ENCODE measurements at places on chromosomes 7 and 10.

- no peak for ATAC-seq
Observed at GRCh38 chr7:99141334-99141733, 2.6 kb downstream of the SMURF1 start.

- ATAC-seq: no peak
Observed at GRCh38 chr7:20275637-20276036, 55.1 kb upstream of the ITGB8 start.

GRCh38 chr7:77799078-77799964 is 748 bp downstream of the PHTF2 start:
- ATAC-seq: peak; percentile 21

GRCh38 chr10:69439350-69439739 is 11.9 kb upstream of the TSPAN15 start:
- ATAC-seq: peak; percentile 71

- peak; percentile 64 for ATAC-seq
Observed at GRCh38 chr10:72175149-72175548, 40.7 kb upstream of the ANAPC16 start.

GRCh38 chr7:26590709-26591108 is 273.7 kb downstream of the SKAP2 start:
- no peak for ATAC-seq

- ATAC-seq: no peak
Observed at GRCh38 chr7:1691601-1692514, 21.8 kb downstream of the ELFN1 start.

- ATAC-seq: peak; percentile 74
Observed at GRCh38 chr10:102229810-102230263, 3.7 kb downstream of the ELOVL3 start.

DNA sequence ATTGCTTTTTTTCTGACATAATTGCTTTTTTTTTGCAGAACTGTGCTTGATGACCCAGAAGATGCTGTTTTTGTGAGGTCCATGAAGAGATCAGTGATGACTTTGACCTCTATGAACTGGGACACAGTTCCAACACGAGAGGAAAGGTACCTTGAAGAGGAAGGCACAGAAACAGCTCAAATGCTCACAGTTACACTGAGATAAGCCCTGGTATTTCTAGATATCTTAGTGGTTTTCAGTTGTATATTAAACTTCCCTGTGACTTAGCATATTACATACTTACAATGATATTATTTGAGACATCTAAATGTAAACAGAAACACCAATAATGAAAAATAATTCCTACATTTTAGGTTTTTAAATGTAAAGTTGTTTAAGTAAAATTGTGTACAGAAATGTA is 54.7 kb downstream of the LRRC72 start:
- no peak for ATAC-seq

DNA sequence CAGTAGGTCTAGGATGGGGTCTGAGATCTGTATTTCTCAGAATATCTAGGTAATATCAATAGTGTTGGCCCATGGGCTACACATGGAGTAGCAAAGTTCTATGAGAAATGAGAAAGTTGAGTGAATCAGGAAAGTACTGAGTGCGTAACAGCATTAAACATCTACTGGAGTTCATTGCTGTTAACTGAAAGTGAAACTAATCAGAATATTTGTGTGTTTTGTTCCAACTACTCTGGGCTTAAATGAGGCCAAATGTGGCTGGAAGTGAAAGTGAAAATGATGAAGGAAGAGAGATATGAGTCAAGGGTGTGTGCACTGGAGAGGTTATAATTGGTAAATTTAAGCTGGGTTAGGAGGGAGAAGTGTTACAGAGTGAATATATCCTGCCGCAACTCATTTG is 46.5 kb downstream of the TMEM106B start:
- ATAC-seq: peak; percentile 53

DNA sequence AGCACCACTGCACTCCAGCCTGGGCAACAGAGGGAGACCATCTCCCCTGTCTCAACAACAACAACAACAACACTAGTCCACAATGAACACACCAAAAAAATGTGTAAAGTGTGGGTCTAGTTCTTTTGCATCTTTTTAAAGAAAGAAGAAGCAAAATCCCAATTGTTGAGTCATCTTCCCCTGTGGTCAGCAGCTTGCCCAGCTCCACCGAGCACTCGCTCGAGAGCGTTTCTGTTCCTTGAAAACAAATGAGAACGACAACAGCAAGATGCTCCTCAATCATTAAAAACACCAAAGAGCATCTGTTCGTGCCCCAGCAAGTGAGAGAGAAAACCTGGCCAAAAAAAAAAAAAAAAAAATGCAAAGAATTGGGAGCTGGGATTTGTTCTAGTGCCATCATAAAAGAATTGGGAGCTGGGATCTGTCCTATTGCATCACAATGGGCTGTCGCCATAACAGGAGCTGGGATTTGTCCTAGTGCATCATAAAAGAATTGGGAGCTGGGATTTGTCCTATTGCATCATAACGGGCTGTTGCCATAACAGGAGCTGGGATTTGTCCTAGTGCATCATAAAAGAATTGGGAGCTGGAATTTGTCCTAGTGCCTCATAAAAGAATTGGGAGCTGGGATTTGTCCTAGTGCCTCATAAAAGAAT is 118.1 kb downstream of the PTPRN2 start:
- ATAC-seq: no peak

DNA sequence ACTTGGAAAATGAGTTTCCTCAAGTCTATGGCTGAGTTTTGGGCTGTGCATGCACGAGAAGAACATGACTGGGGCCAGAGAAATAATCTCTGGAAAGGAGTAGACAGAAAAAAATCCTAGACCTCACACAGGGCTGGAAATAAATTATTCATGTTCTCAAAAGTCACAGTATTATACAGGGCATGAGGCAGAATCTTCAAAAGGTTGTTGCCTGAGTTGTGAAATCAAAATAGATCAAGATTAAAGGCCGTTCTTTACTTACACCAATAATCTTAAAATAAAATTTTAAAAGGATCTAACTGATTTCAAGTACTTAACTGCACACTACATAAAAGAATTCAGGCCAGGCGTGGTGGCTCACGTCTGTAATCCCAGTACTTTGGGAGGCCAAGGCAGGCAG is 14.1 kb upstream of the CREM start:
- no peak for ATAC-seq

DNA sequence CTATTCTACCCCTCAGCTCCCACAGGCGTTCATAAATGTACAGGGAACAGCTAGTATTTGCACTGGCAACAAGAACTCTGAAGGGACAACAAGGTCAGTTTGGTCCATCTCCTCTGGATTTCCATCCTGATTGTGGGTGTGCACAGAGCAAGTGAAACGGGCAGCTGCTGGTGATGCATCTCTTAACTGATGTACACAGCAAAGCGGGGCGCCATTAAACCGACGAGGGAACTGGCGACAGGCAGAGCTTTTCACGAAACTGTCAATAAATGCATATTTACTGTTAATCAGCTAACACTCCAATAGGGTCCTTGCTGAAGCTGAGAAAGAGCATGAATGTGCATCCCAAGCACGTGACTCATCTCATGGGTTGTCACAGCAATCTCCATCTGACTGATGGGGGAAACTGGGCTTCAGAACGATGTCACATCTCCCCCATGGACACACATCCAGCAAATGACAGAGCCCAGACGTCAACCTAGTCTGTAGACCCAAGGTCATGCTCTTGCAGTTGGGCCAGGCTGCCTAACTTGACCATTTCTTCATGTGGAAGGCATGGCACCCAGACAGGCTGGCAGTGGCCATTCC is 54.2 kb downstream of the FAM53B start:
- no peak for ATAC-seq

DNA sequence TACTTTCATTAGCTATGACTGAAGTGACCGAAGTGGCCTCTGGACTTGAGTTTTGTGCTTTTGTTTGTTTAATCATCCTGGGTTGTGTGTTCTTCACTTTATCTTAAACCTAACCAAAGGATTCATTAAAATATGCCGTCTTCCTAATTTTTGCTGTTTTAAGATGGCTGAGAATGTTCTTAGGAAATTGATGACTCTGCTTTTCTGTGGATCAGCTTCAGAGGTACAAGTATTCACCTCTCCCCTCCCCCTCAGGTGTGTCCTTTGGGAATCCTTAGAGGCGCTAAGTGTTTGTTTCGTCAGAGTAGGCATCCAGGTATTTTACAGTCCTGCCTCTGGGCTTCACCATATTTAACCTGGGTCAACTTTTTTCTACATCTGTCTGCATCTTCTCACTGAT is 1.1 kb downstream of the CCDC126 start:
- no peak for ATAC-seq

Data from SK-N-SH treated with all-trans-retinoic acid at 6 μM for 48 hours (cell line).